ENCODE measurements at places on chromosomes 1 and 21.

GRCh38 chr1:193909406-193910082 lies 723.1 kb upstream of the B3GALT2 start:
- no peak for DNase-seq

DNA sequence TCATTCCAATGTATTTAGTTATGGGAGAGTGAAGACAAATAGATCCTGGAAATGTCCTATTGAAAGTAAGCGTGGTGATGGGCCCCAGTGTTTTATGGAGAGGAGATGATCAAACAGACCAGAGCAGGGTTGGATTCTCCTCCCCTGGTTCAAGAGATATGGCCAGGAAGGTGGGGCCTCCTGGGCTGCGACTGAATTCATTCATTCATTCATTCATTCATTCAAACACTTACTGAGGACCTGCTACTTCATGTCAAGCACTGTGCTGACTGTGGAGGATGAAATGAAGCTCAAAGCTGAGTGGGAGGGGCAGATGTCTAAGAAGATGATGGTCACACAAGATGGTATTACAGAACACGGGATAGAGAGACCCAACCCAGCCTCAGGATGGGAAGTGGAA lies 71.5 kb upstream of the TNR start:
- no peak for DNase-seq

DNA sequence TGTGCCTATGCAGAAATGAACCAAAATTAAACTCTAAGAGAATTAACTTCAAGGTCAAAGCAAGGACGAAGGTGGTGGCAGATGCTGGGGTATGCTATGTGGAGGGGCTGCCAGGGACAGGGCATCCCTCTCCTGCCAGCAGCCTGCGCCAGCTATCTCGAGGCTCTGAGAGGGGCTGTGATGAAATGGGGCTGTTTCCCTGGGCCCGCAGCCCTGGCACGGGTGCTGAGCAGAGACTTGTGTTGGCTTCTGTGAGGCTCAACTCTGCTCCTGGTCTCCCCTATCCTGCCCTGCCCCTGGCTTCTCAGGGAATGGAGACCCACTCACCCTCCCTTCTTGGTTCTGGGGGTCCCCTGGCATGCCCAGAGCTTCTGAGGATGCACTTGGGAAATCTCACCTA lies 41.9 kb upstream of the TIAM1 start:
- no peak for DNase-seq

DNA sequence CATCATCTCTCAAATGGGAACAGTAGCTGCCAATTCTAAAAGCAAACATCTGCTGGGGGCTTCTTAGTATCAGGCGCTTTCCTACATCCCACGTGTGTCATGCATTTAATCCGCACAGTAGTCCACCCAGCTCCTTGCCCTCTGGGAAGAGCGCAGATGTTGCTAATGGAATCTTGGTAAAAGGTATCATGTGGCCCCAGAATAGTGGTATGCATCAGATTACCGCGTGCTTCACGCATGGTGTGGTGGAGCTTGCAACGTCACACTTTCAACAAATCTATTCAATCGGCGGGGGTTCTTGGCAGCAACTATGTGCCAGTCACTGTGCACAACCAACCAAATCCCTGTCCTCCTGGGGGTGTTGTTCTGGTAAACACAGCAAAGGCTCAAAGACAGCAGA lies 141.0 kb downstream of the HIVEP3 start:
- no peak for DNase-seq

- no peak for DNase-seq
Observed at GRCh38 chr1:229704157-229704556, 78.1 kb downstream of the URB2 start.

All from stimulated activated CD8-positive, alpha-beta memory T cell treated with anti-CD3 and anti-CD28 coated beads, Interleukin-12 subunit alpha, Interleukin-12 subunit beta, amount 100 ng/mL, for 1 hour (primary cell).